ENCODE measurements at places on chromosomes 11 and 22. TPM values are rescaled to one million over a fixed set of nuclear protein-coding genes. Genes with fewer than 3 reads are reported as not detected.

DNA sequence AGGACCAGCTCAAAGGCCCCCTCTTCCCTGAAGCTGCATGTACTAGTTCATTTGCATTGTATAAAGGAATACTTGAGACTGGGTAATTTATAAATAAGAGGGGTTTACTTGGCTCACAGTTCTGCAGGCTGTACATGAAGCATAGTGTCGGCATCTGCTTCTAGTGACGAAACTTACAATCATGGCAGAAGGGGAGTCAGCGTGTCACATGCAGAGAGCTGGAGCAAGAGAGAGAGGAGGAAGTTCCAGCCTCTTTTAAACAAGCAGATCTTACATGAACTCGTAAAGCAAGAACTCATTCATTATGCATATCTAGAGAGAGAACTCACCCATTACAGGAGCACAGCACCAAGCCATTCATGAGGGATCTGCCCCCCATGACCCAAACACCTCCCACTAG, 7.1 kb upstream of the HMGXB4 start:
- no peak overlapping the region for H3K4me3 ChIP-seq
- H3K27ac ChIP-seq = no peak overlapping the region
- no peaks in the 10 kb centered on the region for H3K36me3 ChIP-seq
- H3K27me3 ChIP-seq = no peaks in the 10 kb centered on the region
- DNase-seq = no peak

DNA sequence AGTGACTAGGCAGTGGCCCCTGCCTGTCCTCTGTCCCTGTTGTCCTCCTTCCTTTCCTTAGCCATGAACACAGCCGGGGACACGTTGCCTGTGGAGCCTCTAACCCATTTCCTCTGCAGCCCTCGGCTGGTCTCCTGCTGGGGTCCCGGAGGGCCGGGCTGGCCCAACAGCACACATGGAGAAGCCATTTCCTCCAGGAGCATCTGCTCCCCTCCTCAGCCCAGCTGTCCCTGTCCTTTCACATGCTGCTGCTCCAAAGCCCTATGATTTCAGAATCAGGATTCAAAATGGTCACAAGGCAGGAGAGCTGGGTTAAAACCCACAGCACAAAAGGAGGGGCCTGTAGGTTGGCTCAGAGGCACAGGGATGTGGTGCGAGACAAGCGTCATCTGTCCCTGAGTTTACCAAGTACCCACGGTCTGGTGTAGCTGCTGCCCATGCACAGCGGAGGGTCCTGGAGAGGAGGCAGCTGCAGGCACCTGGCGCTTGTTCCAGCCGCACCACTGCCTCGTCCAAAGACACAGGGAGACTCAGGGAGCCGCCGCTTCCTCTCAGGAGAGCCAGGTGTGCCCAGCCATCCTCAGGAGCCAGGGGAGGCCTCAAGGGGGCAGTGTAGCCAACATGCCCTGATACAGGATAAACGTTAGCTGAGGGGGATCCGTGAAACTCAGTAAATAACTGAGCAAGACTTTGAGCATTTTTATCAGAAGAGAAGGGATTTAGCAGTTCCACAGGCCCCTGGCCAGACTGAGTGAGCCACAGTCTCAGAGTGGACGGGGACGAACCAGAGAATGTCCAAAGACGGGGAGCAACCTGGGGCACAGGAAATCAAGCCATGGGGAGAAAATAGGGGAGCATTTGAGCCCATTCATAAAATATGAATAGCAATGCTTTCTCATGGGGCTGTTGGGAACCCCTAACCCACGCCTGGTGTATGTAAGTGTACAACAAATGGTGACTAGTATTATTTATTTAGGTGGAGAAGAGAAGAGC, 3.9 kb upstream of the VSIG10L2 start:
- no peak overlapping the region for H3K27ac ChIP-seq
- peaks cover 15% of the 10 kb centered on the region for H3K27me3 ChIP-seq
- H3K36me3 ChIP-seq = no peaks in the 10 kb centered on the region
- no peaks in the 10 kb centered on the region for H3K4me1 ChIP-seq
- no peak for DNase-seq

DNA sequence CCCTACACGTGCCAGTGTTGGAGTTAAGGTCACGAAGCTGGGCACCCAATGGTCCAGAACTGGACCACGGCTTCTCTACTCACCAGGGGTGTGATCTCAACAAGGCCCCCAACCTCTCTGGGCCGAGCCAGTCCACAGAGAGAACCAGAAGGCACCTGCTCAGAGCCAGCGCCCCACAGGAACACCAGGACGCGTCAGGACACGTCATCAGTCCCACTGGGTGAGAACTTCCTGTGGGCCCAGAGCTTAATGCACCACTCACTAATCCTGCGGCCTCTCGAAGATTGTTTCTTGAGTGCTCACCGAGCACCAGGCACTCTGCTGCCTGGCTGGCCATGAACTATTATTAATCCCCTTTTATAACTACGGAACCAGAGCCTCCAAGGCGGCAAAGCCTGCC, 10.1 kb downstream of the PHF21B start:
- DNase-seq = no peak
- no peaks in the 10 kb centered on the region for H3K36me3 ChIP-seq
- peaks cover 39% of the 10 kb centered on the region for H3K27me3 ChIP-seq
- no peak overlapping the region for H3K4me3 ChIP-seq
- no peak overlapping the region for H3K27ac ChIP-seq

DNA sequence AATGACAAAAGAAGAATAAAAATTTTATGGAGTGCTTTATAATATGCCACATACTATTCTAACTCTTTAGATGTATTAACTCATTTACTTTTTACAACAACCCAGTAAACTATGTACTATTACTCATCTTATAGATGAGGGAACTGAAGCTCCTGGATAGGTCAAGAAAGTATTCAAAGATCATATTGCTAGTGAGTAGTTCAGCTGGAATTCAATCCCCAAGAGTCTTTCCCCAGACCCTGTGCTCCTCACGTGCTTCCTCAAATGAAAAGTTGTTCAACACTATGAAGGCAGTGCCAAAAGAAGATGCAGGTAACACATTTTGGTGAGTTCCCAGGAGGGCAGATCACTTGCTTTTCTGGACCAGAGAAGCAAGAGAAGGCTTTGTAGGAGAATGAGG, 46.8 kb downstream of the BTG4 start:
- DNase-seq = no peak
- no peak overlapping the region for H3K4me3 ChIP-seq
- H3K4me1 ChIP-seq = no peaks in the 10 kb centered on the region

DNA sequence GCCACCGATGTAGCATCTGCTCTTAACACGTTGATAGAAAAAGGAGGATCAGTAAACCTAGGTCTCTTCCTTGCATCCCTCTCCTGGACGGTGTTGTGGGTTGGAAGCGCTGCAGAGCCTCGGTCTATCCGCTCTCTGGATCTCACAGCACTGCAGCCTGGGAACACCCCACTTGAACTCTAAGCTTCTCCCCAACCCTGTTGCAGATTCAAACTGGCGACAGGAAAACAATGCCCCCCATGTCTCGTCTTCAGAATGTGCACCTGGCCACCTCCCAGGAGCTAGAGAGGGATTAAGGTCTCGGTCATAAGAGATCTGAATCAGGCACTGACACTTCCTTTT, 454 bp downstream of the TMEM218 start:
- H3K27ac ChIP-seq = peak overlapping the region; percentile 94
- no peaks in the 10 kb centered on the region for H3K36me3 ChIP-seq
- DNase-seq = no peak

DNA sequence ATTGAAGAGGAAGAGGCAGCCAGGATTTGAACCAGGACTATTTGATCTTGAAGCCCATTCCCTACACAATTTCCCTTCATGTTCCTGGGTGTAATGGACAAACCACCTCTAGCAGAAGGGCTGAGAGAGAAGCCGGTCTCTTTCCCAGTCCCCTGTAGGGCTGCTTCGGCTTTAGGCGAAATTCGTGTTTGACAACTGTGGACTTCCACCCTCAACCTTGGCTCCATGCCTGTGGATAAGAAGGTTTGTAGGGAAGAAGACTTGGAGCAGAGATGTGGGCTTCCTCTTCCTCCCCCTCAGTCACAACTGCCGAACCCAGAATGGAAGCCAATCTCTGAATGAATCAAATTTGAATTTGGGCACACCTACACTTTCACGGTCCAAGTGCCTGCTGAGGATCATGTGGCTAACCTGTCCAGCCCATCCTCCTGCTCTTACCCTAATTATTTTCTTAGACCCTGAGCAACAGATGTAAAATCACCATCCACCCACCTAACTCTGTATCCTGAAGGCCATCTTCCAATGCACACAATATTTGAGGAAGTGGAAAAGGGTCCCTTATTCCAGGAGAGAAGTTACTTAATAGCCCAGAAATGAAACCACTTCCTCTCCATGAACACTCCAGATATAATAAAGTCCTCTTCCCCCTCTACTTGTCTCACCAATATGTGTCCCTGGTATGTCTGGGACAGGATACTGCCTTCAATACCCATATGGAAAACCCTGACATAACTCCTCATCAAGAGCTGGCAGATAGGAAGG, 10.1 kb upstream of the SCN2B start:
- H3K36me3 ChIP-seq = no peaks in the 10 kb centered on the region
- no peaks in the 10 kb centered on the region for H3K27me3 ChIP-seq
- DNase-seq = no peak
- H3K4me1 ChIP-seq = peaks cover 19% of the 10 kb centered on the region

DNA sequence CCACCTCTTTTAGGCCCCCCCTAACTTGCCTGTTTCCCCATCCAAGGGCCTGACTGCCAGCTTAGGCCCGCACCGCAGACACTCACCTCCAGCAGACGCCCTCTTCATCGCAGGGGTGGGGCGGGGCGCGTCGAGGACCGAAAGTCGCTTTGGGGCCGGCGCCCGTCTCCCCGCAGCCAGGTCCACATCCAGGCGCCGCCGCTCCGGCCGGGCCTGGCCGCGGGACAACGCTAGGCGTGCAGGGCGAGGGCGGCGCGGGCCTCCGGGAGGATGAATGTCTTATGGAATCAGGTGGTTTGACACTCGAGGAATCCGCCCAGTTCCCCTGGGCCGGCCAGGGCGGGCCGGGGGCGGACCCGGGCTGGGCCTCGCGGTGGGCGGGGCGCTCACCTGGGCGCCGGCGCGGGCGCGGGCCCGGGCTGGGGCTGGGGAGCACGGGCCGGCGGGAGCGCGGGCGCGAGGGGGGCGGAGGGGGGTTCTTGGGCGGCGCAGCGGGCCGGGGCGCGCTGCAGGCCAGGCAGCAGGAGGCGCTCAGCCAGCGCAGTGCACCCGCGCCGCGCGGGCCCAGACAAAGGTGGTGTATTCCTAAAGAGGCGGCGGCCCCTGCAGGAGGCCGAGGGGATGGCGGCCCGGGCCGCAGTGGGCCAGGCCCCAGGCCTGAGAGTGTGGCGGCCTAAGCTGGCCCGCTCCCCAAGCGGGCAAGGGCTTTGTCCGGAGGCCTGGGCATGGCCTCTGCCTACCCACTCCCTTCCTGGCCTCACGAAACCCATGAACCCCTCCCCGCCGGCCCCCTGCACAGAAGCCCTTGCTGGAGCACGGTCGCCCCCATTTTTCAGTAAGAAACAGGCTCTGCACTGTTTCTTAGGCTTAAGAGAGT, 177.6 kb downstream of the IGLL1 start:
- H3K27me3 ChIP-seq = no peaks in the 10 kb centered on the region
- peak overlapping the region; percentile 24 for H3K4me3 ChIP-seq
- peaks cover 11% of the 10 kb centered on the region for H3K4me1 ChIP-seq
- peak; percentile 88 for DNase-seq
- no peak overlapping the region for H3K27ac ChIP-seq
- no peaks in the 10 kb centered on the region for H3K36me3 ChIP-seq

- no peak overlapping the region for H3K27ac ChIP-seq
- no peaks in the 10 kb centered on the region for H3K27me3 ChIP-seq
- H3K36me3 ChIP-seq = peaks cover 16% of the 10 kb centered on the region
- H3K4me1 ChIP-seq = peaks cover 32% of the 10 kb centered on the region
- no peak for DNase-seq
Observed at GRCh38 chr22:38170469-38170868, 11.2 kb downstream of the PLA2G6 start.

GPHA2 gene
- total RNA-seq = not detected

PGA5 gene
- 2.2 TPM for total RNA-seq
